ENCODE measurements at places on chromosomes 7 and 10. TPM values are rescaled to one million over a fixed set of nuclear protein-coding genes. Genes with fewer than 3 reads are reported as not detected.

DNA sequence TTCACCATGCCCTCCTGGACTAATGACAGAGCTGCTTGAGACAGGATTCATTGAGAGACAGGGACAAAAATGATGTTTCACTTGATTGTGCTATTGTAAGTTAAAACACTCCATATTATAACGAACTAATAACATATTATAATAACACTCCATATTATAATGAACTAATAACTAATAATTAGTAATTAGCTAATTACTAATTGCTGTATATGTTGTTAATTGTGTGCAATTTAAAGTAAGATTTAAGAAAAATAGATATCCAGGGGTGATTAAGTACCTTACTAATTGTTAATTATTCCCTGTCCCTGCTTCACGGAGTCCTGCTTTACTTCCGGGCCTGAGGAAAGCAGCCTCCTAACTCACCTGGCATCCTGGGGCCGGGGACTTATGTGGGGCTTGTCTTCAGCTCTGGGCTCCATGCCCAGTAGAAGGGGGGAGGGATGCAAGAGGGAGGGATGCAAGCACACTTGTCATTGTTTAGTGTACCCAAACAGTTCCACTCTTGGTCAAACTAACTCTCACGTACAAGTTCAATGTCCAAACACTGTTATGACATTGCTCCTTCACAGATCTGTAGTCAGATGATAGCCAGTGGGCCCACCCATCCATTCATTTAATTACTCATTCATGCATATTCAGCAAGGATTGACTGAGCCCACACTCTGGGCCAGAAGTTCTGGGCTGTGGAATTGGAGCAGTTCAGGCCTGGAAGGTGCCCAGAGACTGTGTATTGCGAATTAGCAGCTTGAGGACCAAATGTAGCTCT is 53.8 kb downstream of the COL13A1 start:
- no peak for DNase-seq

DNA sequence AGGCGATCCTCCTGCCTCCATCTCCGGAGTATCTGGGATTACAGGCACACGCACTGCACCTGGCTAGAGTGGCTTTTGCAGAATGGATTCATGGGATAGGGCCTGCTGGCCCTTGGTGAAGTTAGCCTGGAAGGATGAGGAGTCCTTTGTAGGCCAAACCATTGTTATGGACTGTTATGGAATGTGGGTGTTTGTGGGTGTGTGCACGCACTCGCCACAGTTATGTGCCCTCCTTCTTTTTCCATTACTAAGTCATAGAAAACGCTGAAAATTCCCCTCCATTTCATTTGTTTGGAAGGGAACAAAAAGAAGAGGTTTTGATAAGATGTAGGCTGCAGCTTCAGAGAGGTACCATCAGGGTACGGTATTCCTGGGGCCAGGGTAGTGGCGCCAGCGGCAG is 15.0 kb downstream of the ZNF862 start:
- DNase-seq, result no peak

DNA sequence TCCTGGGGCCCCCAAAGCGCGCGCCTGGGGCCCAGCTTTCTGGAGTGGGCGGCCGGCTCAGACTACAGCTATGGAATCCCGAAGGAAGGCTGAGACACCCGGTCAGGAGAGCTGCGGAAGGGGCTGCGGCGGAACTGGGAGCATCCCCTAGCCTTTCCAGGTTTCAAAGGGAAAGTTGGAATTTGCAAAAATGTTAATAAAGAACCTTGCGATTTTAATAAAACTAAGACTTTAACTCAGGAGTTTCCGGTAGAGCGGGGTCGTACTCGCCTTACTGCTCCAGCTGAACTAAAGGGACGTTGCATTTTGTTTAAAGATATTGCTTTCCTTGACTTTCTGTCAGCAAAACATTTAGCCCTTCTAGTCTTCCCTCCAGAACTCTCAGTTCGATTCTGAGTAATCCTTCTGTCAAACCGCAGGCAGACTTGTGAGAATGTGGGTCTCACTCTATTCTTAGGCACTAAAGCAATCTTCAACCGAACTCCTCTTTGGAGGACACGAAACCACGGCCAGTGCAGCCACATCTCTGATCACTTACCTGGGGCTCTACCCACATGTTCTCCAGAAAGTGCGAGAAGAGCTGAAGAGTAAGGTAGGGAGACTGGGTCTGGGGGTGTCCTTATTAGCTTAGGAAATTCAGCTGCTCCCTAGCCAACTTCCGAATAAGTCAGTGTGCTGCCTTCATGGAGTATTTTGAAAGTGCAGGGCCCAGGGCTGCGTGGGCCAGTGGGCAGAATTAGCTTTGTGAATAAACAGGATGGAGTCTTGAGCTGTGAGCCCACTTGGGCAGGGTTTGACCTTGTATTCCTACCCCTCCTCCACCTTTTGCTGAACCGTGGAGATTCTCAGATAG is 1.9 kb downstream of the CYP26A1 start:
- DNase-seq, result no peak

COL26A1 gene
- polyA plus RNA-seq, result 3.3 TPM

DNA sequence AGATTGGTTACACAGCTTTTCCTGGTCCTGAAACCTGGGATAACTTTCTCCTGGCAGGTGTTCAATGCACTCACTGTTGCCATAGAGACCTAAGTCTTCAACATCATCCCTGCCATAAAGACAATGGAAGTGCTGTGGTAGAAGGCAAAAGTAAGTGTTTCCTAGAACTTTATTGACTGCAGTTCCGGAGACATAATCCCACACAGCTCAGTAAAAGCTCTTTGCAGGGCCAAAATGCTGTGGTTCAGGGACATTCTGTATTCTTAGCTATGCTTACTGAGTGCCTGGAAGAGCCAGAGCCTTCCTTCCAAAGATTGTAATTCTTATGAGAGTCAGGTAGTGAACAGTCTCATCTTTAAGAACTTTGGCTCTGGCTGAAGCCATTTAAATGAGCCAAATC is 5.3 kb downstream of the WIPF3 start:
- peak; percentile 75 for DNase-seq

DNA sequence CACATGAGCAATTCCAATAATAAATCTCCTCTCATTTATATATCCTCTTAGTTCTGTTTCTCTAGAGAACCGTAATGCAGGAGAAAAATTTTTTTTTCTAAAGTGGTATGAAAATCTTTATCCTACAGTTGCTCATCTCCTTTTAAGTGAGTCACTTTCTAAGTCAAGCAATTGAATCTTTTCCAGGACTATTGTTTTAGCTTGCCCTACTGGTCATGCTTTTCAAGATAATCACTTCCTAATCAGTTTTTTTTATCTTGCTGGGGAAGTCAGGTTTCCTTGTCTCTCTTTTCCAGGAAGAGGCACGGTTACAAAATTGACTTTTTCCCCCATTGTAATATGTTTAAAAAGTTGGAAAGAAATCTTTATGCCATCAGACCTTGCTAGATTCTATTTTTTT is 44.0 kb downstream of the INPP5F start:
- no peak for DNase-seq

DNA sequence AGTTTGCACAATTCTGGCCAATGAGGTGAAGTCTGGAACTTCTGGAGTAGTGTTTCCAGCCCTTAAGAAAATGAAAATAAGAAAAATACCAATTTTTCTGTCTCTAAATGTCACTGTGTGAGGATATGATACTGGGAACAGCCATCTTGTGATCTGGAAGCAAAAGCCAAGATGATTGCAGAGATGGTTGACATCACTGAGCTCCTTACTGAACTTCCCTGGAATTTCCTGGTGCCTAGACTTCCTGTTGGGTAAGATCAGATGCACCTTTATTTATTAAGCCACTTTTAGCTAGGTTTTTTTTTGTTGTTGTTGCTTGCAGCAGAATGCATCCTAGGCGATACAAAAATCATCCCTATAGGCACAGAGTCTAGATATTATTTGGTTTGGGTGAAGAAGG is 27.3 kb upstream of the INHBA start:
- DNase-seq, result no peak

GRCh38 chr7:12746211-12746610 is 58.8 kb downstream of the ARL4A start:
- DNase-seq, result no peak

DNA sequence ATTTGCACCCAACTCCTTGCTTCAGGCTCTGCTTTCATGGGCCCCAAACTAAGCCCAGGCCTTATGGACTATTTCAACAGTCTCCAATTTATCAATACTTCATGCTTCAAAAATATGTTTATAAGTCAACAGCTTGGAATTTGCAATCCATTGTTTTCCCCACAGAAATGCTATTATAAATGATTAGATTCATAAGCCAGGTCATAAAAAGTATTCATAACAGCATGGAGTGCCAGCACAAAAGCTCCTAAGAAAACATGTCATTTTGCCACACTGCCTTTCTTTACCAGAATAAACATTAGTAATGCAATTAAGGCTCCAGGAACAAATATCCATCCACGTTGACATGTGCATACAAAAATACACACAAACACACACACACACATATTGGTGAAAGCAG is 30.1 kb downstream of the OSBPL3 start:
- no peak for DNase-seq

DNA sequence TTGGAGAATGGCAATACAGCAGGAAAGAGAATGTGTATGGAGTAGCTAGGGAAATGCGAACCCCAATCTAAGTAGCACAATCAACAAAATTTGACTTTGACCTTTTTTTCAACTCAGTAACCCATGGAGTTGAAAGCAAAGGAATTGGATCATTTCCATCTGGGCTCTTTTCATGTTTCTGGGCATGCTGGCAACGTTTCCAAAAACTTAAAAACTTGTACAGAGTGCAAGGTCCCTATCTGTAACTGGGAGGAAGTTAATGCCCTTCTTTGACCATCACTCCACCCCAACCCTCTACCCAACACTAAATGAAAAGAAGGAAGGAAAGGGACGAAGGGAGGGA is 1.3 kb upstream of the HIBADH start:
- DNase-seq, result no peak

DNA sequence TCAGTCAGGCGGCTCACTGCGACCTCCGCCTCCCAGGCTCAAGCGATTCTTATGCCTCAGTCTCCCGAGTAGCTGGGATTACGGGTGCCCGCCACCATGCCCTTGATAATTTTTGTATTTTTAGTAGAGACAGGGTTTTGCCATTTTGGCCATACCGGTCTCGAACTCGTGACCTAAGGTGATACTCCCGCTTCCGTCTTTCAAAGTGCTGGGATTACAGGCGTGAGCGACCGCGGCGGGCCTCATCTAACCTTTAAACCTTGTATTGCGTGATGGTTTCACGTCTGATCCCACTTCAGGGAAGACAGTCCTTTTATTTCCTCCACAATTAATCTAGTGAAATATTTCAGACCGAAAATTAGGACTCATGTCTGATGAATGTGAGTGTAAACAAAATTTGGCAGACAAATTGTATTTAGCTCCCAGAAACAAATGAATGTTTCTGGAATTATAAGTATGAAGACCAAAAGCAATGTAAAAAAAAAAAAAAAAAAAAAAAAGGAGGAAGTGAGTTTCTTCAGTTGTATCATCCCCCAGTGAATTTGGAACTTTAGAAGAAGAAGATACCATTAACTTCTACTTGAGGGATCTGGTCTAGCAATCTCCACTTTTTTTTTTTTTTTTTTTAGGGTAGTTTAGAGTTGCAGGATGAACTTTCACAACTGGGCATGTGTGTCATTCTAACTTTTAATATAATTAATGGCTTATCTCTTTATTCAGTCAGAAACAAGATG is 1.6 kb downstream of the NUP42 start:
- DNase-seq, result no peak

Data from muscle of leg (tissue), 16 donors.